ENCODE measurements at places on chromosomes 16 and 17.
A peak's percentile ranks its signal among the peaks of the same experiment; 100 is the strongest.

DNA sequence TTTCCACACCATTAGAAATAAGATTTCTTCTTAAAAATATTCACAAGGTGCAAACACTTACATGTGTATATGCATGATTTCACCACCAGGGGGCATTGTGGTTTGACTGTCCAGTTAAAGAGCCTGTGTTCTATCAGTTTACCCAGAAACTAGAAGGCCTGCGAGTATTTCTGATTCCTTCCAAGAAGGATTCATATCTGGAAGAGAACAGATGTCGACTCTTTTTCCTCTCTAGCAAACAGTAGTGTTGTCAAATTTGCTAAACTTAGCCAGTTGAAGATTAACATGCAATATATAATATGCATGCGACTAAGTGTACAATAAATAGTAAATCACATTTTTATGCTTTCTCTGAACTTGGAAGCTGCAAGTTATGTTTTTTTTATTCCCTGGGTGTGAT is 404.1 kb downstream of the WWOX start:
- peak; percentile 58 for DNase-seq

DNA sequence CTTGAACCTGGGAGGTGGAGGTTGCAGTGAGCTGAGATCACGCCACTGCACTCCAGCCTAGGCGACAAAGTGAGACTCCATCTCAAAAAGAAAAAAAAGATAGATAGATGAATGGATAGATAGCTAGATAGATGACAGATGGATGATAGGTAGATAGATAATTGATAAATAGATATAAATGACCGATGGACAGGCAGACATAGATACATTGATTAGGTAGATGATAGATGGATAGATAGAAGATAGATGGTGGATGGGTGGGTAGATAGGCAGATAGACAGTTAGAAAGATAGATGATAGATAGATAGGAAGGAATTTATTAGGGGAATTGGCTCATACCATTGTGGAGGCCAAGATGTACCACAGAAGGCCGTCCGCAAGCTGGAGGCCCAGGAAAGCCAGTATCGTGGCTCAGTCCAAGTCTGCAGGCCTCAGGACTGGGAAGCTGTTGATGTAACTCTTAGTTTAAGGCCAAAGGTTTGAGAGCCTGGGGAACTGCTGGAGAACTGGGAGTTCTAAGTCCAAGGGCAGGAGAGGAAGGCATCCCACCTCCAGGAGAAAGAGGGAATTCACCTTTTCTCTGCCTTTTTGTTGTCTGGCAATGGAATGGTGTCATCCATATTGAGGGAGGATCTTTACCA is 156.1 kb downstream of the SEC14L1 start:
- DNase-seq = no peak

- DNase-seq = no peak
Measured at GRCh38 chr17:6046431-6046830, 23.7 kb upstream of the WSCD1 start.

DNA sequence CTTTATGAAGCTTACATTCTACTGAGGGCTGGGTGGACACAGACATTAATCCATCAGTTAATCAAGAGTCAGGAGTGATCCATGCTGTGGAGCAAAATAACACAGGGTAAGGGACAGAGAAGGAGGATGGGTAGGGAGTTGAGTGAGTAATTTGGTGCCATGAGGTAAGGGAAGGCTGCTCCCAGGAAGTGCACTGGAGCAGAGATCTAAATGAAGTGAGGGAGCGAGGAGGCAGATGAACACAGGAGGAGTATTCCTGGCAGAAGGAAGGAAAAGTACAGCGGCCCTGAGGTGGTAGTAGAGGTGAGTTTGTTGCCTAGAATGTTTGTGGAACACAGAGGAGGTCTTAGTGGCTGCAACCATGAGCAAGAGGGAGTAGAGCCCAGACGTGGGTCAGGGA is 34.8 kb downstream of the ASIC2 start:
- DNase-seq = no peak

DNA sequence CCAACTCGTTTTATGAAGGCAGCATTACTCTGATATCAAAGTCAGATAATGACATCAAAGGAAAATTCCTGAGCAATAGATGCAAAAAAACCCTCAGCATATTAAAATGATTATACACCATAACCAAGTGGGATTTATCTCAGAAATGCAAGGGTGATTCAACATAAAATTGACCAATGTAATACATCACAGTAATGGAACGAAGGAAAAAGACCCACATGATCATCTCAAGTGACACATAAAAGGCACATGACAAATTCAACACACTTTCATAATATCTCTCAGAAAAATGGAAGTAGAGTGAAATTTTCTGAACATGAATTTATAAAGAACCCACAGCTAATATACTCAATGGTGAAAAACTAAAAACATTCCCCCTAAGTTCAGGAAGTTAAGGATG is 118.8 kb downstream of the ITFG1 start:
- DNase-seq = no peak

DNA sequence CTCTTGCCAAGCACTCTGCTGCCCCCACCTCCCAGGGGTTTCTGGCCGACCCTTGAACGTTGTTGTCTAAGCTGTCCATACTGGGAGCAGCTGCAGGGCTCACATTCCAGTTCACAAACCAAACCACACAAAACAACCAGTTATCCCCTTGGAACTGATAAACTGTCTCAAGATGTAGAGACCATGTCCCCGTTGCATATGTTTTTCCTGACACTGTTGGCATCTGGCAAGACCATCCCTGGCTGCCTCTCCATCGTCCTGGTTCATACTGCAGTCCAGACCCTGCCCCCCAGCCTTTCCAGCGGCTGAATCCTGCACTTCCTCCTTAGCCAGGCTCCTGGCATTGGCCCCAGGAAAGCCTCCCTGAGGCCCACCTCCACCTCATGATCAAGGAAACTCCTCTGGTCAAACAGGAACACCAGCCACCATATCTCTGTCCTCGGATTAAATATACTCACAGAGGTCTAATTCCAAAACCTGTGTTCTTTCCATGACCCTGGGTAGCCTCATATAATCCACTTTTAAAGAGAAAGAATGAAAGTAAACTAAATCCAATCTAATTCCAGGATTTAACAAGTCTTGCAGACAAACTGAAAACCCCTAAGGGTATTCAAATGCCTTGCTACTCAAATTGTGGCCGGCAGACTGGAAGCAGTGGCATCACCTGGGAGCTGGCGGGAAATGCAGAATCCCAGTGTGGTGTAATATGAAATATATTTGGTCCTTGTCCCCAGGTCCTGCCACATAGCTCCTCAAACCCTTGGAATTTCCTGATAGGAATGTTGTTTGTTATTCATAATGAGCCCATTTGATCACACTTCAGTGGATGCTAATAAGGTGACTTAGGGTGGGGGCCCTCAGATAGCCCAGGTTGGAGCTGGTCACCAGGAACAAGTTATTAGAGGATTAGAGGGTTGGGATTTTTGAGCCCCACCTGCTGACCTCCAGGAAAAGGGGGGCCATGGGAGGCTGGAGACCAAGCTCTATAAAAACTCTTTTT is 14.2 kb downstream of the GAS7 start:
- DNase-seq = no peak

DNA sequence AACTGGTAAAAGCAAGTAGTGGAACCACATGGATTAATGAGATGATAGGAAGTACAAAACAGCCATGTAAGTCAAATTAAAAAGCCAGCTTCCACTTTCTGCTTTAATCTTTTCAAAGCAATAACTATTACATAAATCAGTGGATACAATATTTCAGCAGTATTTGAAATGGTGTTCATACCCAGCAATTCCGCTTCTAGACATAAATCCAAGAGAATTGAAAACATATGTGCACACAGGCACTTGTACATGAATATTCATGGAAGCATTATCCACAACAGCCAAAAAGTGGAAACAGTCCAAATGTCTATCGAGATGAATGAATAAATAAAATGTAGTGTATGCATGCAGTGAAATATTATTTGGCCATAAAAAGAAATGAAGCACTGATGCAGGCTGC is 27.4 kb downstream of the SLFN12L start:
- DNase-seq = no peak

GRCh38 chr17:59627274-59627673 is 7.6 kb downstream of the CLTC start:
- no peak for DNase-seq

DNA sequence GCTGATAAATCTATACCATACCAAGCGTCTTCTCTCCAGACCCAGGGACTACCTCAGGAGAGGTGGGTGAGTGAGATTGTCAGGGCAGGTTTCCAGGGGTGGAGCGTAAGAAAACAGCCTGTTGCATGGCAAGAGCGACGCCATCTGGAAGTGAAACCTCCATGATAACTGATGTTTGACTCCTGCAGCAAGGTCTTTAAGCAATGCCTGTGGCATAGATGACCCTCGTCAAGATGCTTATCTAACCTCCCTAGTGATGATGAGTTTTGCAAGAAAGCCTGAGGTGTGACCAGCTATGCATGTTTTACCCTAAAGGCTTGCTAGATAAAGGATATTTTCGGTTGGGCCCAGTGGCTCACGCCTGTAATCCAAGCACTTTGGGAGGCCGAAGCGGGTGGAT is 71.6 kb downstream of the GSG1L start:
- no peak for DNase-seq

DNA sequence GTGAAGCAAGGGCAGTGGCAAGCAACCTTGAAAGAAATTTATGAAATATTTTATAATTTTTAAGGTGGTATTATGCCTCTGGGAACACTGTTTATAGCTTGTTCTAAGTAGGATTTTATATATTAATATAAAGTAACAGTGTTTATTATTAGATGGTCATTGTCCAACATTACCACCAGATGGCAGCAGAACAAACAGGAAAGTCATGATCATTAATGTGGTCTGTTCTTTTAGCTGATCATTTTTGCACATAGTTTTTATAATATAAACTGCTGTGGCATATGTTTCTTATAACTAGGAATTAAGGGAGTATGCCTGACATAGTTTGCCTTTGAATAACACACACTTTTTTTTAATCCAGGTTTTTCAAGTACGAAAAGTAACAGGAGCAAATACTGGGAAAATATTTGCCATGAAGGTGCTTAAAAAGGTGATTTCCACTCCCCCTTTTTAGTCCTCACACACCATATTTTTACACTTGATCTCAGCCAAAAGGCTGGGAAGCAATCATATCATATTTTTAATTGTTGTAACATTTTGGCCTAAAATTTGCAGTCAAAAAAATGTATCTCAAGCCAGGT is 21.4 kb downstream of the RPS6KB1 start:
- DNase-seq = peak; percentile 57

- DNase-seq = no peak
Measured at GRCh38 chr17:49454050-49454449, 39.4 kb upstream of the PHB1 start.

GRCh38 chr16:50539822-50540710 is 8.1 kb upstream of the NKD1 start:
- DNase-seq = no peak

GRCh38 chr16:89187770-89188392 is 12.5 kb downstream of the SLC22A31 start:
- no peak for DNase-seq

DNA sequence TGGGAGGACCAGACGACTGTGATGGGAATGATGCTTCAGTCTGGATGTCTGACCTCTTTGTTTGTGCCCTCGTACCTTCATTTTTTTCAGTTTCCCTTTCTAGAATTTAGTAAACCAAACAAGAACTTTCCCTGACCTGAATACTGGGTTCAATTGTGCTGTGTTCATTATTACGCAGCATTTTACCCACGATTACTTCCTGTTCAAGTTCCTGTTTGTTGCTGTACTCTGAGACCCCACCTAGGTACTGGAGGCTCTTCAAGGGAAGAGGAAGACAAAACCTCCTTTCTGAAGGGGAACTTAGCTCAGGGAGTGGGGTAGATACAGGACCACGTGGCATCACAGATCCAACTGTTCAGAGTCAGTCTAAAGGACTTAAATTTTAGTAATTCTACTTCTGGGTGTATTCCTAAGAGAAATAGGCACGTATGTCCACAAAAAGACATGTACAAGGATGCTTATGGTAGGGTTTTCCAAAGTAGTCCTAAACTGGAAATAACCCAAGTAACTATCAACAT is 9.2 kb upstream of the PRKCB start:
- no peak for DNase-seq

DNA sequence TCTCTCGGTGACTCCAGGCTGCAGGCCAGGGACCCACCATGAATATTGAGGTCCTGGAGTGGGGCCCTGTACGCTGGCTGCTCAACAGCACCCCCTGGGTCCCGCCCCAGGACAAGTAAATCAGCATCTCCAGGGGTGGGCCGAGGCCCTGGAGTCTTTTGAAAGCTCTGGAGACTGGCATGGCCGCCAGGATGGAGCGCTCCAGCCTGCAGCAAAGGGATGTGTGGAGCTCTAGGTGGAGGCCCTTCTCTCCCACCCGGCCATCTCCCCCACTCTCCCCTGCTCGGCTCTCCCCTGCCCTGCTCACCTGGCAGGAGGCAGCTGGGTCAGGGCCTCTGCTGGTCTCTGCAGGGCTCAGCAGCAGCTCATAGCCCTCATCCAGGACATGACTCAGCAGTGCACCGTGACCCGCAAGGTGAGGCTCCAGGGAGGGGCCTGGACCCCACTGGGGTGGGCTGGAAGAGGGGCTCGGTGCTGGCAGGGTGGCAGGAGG is 16.6 kb downstream of the SGSH start:
- DNase-seq = no peak

- no peak for DNase-seq
Measured at GRCh38 chr17:31058976-31059375, 35.8 kb upstream of the NF1 start.

GRCh38 chr17:53471514-53471913 is 351.2 kb upstream of the KIF2B start:
- DNase-seq = no peak

- no peak for DNase-seq
Measured at GRCh38 chr16:75227361-75228142, 8.8 kb downstream of the CTRB1 start.

GRCh38 chr17:4789701-4789950 is 862 bp downstream of the GLTPD2 start:
- no peak for DNase-seq

- DNase-seq = no peak
Measured at GRCh38 chr17:76241204-76241538, 878 bp upstream of the RNF157 start.

DNA sequence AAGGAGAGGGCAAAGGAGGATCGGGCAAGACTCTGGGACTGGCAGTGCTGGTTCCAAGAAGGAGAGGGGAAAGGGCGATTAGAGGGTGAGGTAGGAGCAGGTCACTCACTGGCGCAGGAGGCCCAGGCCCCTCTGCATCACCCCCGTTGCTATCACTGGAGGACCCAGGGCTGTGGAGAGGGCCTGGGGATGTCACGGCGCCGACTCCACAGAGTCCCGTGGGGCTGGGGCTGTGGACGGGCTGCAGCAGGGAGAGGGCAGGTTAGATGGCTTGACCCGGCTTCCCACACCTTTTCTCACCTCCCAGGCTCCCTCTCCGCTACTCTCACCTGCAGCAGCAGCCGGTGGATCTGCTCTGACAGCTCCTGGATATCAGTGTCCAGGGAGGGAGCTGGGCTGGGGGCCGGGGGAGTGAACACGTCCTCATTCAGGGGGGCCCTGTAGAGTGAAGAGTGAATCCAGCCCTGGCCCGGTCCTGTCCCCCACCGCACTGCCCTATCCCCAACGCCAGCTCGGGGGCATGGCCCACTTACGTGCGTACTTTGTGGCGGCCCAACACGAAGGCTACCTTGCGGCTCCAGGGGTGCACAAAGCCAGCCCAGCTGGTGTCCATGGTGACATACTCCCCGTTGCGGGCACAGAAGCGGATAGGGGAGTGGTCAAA is 4.9 kb downstream of the PER1 start:
- DNase-seq = no peak

GRCh38 chr16:89216315-89217137 is 977 bp upstream of the ZNF778 start:
- peak; percentile 51 for DNase-seq

Measured in NCI-H1436 (cell line).